Left hindlimb (tissue), 1 donor: ENCODE measurements at places on chromosomes 7 and 10.

DNA sequence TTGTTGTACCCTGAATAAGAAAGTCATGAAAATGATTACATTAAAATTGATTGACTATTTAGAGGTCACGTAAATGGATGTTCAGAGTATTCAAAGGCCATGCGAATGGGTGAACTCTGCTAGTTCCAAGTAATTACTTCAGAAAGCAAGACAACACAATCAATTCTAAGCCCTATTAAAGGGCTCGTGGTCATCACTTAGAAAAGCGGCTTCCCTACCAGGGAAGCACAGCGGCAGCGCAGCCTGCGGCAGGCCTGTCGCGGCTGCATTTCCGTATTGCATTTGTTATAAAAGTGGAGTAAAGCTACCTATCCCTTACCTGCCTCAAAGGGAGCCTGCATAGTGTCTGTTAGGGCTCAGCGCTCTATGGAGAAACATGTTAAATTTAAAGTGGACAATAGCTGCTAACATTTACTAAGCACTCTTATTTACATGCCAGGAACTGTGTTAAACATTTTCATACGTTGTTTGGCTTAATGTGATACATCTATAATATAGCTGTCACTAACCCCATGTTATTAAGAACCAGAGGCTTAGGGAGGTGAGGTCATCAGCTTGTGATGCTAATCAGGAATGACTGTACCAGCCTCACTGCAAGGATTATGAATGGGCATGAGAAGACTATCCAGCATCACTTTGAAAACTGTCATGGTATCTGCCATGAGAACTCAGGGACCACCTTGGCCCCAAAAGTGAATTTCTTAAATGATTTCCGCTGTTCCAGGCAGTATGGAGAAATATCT lies 187.5 kb downstream of the CELF2 start:
- DNase-seq, result no peak

DNA sequence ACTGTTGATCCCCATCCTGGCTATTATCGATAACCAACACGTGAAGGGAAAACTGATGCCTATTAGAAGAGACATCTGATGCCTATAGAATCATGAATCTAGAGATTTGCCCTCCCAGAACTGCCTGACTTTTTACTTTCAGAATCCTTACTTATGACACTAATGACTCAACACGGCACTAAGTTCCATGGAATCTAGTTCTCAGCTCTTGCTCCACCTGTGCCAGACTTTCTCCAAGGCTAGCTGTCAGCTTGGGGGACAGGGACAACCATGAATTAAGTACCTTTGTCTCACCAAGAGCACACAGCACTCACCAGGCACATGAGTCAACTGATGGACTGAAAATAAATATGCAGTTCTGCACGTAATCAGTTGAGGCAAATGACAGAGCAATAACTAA lies 184.2 kb downstream of the FRMD4A start:
- DNase-seq, result no peak

GRCh38 chr10:33422471-33423153 lies 88.1 kb upstream of the NRP1 start:
- no peak for DNase-seq

- peak; percentile 77 for DNase-seq
These were observed 1.8 kb downstream of the HNRNPF start for GRCh38 chr10:43407148-43407575.

- no peak for DNase-seq
These were observed 283.5 kb upstream of the PPP2R2D start for GRCh38 chr10:131617113-131617858.

DNA sequence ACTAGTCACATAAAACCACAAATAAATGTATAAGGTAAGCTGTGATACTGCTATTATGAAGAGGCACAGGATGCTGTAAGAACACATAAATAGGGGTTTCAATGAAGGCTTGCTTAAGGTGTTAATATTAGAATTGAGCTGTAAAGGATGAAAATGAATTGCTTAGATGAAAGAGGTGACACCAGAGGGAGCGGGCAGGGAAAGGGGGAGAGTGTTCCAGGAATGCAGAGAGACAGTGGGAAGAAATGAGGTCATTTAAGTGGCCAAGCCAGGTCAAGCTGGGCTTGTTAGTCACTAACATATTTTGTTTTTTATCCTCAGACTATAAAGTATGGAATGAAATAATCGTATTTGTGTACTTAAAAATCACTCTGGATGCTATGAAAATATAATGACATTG lies 193.5 kb downstream of the NRG3 start:
- DNase-seq, result no peak

GRCh38 chr10:122993797-122994336 lies 13.7 kb downstream of the PSTK start:
- DNase-seq, result no peak

DNA sequence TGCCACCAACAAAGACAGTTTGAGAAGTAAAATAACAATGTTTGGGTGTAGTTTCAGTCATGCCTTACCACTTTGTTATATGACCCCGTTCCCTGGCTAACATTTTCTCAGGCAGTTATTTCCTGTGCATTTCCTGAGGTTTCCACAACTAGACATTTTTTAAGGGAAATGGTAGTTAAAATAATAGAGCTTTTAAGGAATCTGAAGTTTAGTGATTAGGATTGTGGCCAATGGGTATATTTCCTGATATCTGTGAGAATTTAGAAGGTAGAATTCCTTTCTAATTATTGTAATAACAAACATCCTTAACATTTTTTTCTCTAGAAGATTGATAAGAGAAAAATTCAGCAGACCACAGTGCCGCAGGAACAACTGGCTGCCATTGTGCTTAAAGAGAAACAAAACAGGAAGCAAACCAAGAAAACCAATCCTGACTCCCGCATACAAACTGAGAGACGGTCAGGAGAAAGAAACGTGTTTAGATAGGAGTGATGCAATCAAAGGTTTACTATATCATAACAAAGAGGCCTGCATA lies 193.6 kb downstream of the MBL2 start:
- no peak for DNase-seq

- no peak for DNase-seq
These were observed 17.2 kb downstream of the PALD1 start for GRCh38 chr10:70495691-70496261.

GRCh38 chr7:47725031-47725780 lies 143.3 kb upstream of the TNS3 start:
- DNase-seq, result no peak

GRCh38 chr7:101517304-101517703 lies 111.8 kb downstream of the MYL10 start:
- DNase-seq, result no peak

GRCh38 chr10:14653271-14654161 lies 121.2 kb downstream of the FAM107B start:
- DNase-seq, result no peak

DNA sequence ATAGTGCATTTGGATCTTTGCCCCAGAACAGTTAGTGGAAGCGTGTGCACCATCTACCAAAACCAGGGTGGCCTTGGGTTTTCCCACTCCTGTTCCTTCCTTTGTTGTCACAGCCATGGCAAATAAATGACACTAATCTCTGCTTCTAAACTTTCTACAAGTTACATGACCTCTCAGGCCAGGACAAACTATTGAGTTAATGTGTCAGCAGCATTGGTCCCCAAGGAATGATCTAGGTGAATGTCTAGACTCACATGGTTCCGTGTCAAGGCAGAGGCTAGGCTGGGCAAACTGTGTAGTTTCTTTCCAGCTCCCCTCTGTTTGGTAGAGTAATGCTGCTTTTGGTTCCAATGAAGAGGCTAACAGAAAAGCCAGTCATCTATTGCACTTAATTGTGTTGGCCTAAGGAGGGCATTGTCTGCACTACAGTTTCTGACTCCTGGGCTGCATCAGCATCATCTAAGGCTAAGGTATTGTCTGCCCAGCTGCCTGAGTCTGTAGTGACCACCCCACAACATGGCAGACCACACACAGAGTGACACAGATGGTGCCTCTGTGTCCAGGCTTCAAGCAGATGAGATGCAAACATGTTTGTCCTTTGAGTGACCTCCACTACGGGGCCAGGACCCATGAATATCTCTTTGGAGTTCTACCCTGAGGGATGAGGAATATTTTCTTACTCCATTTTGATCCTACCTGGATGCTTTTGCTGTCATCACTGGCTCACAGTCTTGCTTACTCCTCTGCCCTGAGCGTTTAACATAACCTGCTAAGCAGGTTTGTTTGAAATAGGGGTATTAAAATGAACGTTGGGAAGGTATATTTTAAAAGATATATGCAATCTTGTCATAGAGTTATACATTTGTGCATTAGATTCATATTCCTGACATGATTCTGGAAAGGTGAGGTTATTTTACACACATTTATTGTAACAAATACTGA lies 1.7 kb downstream of the CYP3A4 start:
- no peak for DNase-seq

DNA sequence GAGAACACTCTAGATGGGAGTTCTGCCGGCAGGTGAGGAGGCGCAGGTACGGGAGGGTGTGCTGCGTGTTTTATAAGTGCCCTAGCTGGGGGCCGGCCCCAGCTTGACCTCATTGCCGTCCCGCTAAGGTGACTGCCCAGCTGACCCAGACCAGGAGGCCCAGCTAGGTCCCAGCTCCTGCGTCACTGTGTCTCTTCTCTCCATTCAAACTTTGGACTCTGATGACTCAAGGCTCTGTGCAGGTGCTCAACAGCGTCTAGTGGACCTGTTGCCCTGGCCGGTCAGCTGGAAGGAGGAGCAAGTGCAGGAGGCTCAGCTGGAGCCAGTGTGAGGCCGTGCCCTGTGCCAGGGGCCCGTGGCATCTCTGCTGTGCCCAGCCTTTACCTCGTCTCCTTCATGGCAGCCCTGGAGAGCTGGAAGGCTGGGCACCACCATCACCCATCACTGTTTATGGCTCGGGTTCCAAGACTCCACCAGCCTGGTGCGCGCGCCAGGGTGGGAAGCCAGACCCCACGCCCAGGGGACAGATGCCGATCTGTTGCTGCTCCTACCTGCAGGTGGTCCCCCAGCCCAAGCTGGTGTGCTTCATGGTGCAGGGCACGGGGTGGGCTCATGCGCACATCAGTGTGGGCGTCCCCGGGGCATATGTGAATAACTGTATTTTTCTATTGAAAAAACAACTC lies 14.6 kb downstream of the LHPP start:
- no peak for DNase-seq
